ENCODE measurements at places on chromosomes 5 and 9.

- no peak for DNase-seq
Observed at GRCh38 chr5:159586921-159587320, 256.6 kb upstream of the IL12B start.

DNA sequence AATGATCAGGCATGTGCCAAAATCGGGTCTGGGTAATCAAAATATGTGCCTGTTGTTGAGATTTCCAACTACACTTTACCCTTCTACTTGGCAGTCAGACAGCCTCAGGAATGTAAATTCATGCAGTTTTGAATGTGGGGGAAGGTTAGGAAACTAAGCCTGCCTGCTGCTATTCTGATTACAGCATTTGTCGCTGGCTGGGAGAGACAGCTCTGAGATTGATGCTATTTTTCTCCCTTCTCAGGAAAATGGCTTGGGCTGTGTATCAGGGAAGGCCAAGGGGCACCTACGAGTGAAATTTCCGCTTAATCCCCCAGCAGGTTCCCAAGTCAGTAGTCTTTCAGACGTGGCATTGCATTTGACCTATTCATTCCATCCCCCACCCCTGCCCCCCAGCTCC, 3.6 kb upstream of the RGS7BP start:
- no peak for DNase-seq

GRCh38 chr5:472656-473550, 29.9 kb downstream of the EXOC3 start:
- peak; percentile 77 for DNase-seq

DNA sequence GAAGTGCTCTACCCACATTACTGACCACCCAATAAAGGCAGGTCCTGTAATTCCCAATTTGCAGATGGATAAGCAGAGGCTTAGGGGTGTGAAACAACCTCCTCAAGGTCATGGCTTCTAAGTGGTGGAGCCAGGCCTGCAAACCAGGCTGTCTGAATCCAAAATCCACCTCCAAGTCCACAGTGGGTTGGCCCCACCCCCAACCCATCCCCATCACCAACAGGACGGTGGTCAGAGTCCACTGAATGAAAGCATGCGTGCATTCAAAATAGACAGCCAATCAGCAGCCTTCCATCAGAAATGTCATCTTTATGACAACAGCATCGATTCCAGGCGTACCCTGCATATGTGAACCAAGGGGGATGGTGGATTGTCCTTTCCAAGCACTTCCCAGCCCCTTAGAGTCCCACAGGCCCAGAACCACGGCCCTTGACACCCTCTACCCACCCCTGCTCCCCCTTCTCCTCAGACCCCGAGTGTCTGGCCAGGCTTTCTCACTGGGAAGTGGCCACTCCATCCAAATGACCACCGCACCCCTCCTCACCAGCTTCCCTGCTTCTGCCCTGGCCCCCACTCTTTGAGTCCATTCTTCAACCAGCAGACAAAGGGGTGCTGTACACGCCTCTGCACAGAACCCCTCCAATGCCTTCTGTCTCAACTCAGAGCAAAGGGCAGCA, 133.1 kb downstream of the KCNIP1 start:
- DNase-seq = no peak

GRCh38 chr9:36407122-36407723, 7.2 kb upstream of the RNF38 start:
- DNase-seq = peak; percentile 66

- DNase-seq = no peak
Observed at GRCh38 chr5:61349935-61350334, 17.9 kb downstream of the ZSWIM6 start.

DNA sequence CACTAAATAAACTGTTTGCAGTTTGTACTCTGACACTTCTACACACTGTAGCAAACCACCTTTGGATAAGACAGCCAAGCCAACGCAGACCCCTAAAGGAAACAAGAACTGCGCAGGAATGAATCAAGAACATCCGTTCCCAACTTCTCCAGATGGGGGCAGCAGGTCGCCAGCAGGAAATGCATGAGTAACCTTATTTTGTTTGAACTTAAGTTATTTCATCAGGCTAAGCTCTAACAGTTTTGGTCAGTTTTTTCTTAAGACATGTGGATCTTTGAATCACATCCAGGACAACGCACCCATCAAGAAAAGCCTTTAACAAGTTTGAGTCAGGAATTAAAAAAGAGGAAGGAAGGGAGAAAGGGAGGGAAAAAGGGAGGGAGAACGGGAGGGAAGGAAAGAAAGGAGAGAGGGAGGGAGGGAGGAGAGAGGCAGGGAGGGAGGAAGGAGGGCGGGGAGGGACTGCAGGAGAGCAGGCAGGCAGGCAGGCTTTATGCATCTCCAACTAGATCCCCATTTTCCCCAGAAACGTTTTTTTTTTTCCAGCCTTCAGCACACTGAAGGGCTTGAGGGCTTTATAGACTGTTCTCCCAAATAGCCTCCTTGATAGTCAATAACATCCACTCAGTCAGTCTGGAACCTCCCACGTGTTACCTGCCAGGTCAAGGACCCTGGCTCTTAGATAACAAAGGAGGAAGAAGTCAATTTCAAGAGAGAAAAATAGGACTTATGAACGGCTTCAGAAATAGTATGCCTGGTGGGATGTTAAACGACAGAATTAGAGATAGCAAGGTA, 22.2 kb downstream of the BHMT start:
- peak; percentile 91 for DNase-seq

DNA sequence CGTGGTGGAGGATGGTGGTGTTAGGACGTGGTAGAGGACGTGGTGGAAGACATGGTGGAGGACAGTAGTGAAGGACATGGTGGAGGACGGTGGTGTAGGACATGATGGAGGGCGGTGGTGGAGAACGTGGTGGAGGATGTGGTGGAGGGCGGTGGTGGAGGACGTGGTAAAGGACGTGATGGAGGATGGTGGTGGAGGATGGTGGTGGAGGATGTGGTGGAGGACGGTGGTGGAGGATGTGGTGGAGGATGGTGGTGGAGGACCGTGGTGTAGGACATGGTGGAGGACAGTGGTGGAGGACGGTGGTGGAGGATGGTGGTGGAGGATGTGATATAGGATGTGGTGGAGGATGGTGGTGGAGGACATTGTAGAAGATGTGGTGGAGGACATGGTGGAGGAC, 67.6 kb downstream of the S1PR3 start:
- no peak for DNase-seq

- no peak for DNase-seq
Observed at GRCh38 chr9:103799959-103800358, 294.1 kb upstream of the SMC2 start.

GRCh38 chr5:92562065-92562464, 1019.0 kb downstream of the NR2F1-AS1 start:
- no peak for DNase-seq

GRCh38 chr5:31417512-31417911, 114.4 kb downstream of the DROSHA start:
- no peak for DNase-seq

DNA sequence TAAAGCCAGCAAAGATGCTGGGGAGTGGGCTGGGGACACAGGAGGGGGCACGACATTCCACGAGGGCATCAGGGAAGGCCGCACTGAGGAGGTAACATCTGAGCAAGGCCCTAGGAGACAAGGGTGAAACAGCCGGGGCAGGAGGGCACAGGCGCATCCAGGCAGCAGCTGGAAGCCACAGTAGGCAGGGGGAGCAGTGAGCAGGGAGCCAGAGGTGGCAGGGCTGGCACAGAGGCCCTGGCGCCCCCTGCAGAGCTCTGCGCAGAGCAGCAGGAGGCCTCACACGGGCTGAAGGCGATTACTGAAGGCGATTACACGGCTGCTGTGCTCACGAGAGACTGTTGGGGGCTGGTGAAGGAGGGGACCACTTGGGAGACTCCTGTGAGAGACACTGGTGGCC, 15.4 kb downstream of the LMAN2 start:
- no peak for DNase-seq

DNA sequence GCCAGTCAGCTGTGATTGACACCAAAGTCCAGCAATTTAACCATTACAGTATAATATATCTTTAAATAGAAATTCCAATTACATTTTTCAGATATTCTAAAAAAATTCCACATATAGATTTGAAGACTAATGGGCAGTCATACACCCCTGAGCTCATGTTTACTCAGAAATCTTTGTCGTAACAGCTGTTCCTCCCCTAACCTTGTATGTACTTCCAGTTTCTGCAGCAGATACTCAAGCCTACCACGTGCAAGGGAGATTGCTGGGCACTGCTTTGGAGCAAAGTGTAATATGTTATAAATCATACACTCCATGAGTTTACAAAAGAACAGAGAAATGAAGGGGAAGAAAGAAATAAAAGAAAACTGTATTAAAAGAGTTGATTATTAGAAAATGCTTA, 241.2 kb downstream of the TRIM32 start:
- no peak for DNase-seq

DNA sequence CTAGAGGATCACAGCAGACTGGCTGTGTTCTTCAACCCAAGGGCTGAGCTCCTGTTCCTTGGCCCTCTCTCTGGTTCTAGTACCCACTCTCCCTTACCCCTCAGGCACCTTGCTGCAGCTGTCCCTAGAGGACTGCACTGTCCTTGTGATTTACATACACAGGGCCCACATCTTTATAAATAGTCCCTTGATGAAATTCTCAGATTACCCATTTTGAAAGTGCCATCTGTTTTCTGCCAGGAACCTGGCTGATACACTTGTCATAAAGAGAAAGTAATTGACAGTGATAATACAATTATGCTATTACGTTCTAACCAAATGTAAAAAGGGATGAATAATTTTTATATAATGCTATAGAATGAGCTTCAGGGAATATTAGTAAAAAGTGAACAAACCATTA, 16.5 kb upstream of the SPARC start:
- DNase-seq = no peak

DNA sequence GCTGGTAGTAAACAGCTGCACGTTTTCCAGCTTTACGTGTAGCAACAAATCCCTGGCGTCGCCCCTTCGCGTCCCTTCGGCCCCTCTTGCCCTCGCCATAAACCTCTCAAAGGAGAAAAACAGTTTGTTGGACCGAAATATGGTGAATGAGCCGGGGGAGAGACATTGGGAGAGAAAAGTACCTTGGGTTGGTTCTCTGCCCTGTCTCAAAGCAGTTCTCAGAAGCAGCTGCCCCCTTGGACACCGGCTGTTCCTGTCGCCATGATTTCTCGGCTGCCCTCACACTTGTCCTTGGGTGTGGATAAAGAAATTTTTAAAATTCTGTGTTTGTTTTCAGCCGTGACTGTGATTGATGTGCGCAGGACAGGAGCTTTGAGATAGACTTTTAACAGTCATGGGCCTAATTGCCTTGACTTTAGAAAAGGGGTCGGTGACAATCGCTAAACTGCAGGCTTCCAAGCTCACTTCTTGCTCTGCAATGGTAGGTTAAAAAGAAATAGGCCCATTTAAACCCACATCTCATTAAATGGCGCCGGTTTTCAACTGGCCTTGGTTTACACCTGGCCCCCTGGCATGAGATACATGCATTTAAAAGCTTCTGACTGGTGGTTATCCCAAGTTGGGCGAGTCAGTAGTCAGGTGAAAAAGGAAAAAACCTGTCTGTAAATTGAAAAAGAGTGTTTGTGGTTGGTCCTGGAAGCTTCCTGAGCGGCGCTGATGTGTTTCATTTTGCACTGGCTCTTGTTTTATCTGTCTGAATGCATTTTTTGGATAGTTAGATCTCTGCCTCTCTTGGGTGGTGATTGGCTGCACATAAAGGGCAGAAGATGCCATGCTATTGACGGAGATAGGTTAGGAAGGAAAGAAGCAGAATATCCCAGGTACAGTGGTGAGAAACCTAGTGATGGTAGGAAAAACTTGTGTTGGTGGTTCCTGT, 983 bp downstream of the RCL1 start:
- no peak for DNase-seq

GRCh38 chr9:17081814-17082213, 53.0 kb upstream of the CNTLN start:
- no peak for DNase-seq

DNA sequence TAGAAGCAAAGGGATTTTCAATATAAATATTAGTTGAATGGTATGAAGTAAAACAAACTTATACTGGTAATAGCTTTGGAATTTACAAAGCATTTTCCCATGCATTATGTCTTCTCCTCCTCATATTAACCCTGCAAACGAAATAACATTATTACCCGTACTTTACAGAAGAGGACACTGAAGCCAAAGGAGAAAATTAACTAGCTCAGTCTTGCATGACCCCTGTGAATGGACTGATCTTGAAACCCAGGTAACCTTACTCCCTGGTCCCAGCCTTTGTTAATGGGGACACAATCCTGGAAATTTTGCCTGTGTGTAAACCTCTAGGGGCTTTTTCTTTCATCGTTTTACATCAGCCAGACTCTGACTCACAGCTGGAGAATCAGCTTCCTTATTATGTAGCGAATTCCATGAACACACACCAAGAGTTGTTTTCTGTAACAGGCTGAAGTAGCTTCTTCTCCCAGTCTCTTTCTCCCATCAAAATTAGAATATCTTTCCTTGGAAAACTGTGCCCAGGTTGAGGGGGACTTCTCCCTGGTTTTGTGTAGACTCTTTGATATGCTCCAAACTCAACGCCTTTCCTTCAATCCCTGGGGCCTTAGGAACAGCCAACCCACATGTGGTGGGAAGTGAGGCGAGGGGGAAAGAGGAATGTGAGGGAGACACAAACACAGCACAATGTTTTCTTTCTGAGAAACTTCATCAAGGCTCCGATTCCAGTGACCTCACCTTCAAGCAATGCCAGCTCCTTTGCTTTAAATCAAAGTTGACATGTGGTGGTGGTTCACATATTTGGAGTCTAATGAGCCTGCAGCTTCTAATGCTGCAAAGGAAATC, 480.9 kb upstream of the PAPPA start:
- peak; percentile 99 for DNase-seq

- DNase-seq = no peak
Observed at GRCh38 chr9:133063500-133064231, 1.9 kb downstream of the CEL start.

- no peak for DNase-seq
Observed at GRCh38 chr5:90224342-90224741, 185.2 kb downstream of the CETN3 start.

DNA sequence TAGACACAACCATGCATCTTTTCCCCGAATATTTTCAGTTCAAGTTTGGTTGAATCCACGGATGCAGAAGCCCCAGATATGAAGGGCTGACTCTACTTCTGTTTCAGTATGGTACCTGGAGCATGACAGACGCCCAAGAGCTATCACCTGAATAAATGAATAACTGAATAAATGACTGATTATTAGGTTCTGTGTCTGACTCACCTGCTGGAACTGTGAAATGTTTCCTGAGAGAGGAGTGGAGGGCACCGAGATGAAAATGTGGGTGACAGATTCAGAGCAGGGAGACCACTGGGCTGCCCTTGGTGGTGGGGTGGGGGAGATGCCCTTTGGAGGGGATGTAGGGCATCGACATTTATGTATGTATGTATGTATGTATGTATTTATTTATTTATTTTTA, 13.2 kb downstream of the FRMPD1 start:
- DNase-seq = no peak
